ENCODE measurements at places on chromosomes 1 and 21.
A peak's percentile ranks its signal among the peaks of the same experiment; 100 is the strongest.

- no peak for DNase-seq
Observed at GRCh38 chr1:17365293-17365692, 6.7 kb upstream of the PADI6 start.

DNA sequence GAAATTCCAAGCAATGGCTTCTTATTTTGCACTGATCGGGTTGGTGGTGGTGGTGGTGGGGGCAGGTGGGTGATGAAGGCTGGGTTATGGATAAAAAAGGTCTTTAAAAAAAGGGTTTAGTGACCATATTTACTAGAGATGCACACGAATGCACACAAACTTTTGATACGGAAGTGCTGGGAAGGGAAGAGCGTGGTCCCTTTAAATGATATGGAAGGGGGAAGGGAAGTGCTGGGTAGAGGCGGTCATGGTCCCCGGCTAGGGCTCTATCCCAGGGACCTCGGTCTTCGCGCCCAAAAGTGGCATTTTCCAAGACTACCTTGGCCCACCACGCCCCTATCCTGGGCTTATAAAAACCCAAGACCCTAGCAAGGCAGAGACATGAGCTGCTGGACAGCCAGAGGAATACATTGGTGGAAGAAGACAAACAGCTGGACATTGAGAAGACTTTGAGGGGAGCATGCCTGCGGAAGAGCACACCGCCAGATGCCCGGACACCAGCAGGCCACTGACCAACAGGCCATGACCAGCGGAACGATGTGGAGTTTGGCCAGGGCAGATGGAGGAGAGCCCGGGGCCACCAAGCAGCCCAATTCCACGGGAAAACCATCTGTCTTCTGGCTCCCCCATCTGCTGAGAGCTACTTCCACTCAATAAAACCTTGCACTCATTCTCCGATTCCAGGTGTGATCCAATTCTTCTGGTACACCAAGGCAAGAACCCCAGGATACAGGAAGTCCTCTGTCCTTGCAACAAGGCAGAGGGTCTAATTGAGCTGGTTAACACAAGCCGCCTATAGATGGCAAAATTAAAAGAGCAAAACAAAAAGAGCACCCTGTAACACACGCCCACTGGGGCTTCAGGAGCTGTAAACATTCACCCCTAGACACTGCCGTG, 1720.2 kb downstream of the MRPL39 start:
- no peak for DNase-seq

DNA sequence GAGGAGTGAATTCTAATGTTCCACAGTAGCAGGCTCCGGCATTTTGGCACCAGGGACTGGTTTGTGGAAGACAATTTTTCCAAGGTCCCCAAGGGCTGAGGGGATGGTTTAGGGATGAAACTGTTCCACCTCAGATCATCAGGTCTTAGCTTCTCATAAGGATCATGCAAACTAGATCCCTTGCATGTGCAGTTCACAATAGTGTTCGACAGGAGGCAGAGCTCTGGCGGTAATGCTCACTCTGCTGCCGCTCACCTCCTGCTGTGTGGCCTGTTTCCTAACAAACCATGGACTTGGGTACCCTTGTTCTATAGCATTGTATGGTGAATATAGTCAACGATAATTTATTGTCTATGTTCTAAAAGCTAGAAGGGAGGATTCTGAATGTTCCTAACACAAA, 16.6 kb downstream of the CRNN start:
- no peak for DNase-seq

- DNase-seq: peak; percentile 69
Observed at GRCh38 chr1:31666263-31666963, 21.7 kb upstream of the PEF1 start.

GRCh38 chr1:228471762-228472398, 15.3 kb upstream of the RNF187 start:
- no peak for DNase-seq

DNA sequence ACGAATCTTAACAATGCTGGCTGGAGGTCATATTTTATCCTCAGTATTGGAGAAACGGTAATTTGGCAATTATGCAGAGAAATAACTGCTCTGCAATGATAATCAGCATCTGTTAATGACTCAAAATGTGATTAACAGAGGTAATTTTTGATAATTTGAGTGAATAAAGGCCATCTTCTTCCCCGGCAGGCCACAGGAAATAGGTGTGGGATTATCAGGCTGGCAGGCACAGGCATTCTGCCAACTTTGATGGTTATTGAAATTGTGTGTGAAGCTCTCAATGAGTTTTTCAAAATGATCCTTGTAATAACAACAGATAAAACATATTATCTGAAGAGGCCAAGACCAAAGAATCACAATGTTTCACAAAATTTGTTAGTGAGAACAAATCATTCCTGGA, 309.0 kb downstream of the PTGER3 start:
- DNase-seq: no peak

DNA sequence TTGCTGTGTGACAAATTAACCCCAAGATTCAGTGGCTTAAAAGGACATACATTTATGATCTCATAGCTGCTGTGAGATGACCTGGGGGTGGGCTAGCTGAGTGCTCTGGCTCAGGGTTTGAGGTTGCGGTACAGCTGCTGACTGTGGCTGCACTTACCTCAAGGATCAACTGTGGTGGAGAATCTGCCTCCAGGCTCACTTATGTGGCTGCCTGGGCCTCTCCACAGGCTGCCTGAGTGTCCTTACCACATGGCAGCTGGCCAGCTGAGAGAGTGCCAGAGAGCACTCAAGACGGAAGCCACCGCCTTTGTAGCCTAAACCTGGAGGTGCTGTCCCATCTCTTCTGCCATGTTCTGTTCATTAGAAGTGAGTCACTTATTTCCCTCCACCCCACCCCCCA, 5.7 kb downstream of the LRRC71 start:
- peak; percentile 59 for DNase-seq

DNA sequence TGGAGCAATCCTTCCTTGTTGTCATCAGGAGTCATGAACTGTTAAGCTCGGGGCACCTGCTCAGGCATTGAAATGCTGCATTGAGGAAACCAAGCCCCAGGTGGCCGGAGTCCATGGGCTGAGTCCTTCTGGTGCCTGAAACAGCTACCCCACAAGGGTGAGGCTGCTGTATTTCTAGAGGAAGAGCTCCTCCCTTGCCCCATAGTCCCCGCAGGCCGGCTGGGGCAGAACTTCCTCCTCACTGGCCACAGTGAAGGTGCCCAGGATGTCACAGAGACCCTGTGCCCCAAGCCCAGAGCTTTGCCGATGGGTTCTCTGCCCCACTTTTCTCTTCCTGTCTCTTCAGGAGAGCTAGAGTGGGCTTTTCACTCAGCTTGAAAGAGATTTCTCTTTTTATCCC, 80.8 kb upstream of the GCLM start:
- DNase-seq: no peak

- no peak for DNase-seq
Observed at GRCh38 chr1:200095057-200095577, 67.6 kb downstream of the NR5A2 start.

GRCh38 chr1:79460773-79461436, 454.4 kb upstream of the ADGRL4 start:
- DNase-seq: no peak

- DNase-seq: no peak
Observed at GRCh38 chr1:92653605-92654381, 131.1 kb downstream of the EVI5 start.

- peak; percentile 68 for DNase-seq
Observed at GRCh38 chr1:154749078-154749760, 120.9 kb downstream of the KCNN3 start.

- no peak for DNase-seq
Observed at GRCh38 chr1:21308847-21309652, 18.8 kb upstream of the ECE1 start.

- no peak for DNase-seq
Observed at GRCh38 chr1:2347896-2348295, 43.5 kb downstream of the MORN1 start.

DNA sequence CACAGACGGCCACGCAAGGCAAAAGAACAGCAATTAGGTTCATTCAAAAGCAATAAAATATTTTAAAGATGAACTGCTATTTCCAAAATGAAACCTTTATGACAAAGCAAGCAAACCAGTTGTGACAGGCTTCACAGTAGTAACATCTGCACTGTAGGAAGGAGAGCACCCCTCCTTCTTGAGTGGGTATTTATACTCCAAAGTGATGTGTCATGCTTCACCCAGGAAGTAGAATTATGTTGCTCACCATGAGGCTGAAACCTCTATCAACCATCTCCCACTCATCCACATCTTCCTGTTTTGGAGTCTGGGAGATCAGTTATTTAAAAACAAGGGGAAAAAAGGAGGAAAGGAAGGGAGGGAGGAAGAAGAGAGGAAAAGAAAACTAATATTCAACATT, 885 bp downstream of the OR2T10 start:
- no peak for DNase-seq

DNA sequence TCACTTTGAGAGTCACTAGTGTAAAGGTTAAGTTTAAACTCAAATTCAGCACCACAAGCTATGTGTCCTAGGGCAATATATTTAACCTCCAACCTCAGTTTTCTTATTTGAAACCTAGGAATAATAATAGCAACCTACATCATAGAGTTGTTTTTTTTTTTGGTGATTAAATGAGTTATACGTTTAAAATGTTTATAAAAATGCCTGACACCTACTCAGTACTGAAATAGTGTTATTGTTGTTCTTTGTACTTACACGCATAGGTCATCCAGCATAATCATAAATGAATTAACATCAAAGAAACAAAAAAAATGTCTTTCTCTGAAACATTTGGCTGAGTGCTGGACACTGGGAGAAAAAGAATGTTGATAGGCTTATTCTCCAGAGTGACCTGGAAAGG, 266.8 kb upstream of the PRMT6 start:
- no peak for DNase-seq

DNA sequence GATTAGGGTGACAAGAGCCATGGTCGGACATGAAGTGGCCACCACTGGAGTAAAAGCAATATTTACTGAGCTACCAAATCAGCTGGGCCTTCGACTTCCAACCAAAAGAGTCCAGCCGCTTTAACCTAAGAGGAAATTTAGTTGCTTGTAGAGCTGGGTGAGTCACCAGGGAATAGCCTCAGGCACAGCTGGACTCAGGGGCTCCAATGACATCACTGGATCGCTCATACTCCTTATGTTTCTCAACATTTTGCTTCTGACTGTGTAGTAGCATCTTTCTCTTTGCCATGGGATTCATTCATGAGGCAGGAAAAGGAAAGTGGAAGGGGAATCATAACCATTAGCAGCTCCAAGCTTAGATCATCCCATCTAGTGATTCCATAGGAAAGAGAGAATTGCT, 664.4 kb downstream of the MATN1 start:
- DNase-seq: peak; percentile 71

- DNase-seq: no peak
Observed at GRCh38 chr1:184181044-184181443, 129.5 kb downstream of the TSEN15 start.

DNA sequence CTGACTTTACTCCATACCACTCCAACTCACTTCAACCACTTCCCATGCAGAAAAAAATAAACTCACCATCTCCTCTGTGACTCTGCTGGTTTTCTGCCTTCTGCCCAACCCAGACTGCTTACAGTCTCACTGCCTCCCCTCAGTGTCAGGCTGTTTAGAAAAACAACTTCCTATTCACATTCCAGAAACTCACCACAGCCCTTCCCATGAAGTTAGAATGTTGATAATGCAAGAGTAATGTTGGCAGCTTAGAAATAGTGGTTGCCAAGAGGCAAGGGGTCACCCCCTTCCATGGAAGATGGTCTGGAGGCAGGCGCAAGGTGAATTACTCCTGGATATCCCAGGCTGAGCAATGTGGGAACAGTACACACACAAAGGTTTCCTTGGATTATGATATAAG, at the start of gene SELP:
Gene SELP, minus strand, starts transcription at position 119 of the 400 bp plus-strand sequence. Its CDS starts 50 bp downstream, at position 69.
- DNase-seq: no peak

DNA sequence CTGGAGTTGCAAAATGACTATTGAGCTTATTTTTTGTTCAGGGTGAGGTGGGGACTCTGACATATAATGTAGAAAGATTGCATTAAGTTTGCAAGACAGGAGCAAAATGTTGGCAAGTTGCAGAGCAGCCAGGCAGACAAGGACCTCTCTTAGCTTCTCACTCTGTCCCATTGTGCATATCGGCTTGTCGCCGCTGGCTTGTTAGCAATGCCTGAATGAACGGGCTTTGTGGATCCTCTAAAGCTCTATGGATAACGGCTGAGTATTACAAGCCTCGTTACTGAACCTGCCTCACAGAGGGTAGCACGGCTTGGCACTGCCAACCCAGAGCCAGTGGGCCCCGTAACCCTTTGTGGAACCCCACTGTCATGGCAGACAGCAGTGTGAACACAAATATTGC, 68.4 kb downstream of the TNR start:
- no peak for DNase-seq

- DNase-seq: no peak
Observed at GRCh38 chr1:77672374-77672773, 10.1 kb downstream of the ZZZ3 start.

DNA sequence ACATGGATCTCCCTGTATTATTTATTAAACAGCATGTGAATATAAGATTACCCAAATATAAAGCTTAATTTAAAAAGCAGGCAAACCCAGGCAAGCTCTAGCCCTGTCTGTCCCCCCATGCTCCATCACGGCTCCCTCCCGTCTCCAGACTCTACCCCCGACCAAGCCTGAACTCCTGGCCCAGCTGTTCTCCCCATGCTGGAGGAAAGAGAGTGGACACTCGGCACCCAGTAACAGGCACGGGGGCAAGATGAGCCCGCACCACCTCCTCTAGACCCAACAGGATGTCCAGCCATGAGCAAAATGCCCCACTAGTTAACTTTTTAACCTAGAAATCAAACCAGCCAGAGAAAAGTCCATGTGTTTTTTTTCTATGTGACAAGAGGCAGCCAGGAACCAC, 19.3 kb downstream of the SLC19A1 start:
- DNase-seq: no peak

- DNase-seq: no peak
Observed at GRCh38 chr1:11335417-11336056, 62.5 kb downstream of the UBIAD1 start.

DNA sequence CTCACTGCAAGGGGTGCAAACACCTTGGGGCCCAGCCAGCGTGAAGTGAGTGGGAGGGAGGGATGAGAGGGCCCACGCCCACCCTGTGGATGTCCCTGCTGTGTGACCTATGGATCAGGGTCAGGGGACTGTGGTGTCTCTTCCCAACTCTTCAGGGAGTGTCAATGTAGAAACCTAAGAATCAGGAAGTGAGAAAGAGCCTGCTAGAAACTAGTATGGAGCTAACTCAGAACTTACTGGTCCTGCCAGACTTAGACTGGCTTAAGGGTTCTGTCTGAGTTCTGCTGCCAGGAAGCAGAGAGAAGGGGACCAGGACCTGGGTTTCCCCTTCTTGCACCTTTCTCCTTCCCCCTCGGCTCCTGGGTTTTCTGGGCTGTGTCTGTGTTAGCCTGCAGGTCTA, 1.8 kb upstream of the IL10 start:
- DNase-seq: no peak
